Activated T-cell treated with anti-CD3 and anti-CD28 coated beads for 4 hours (primary cell): ENCODE measurements at places on chromosomes 12 and 14.

- no peak for DNase-seq
These were observed 24.1 kb upstream of the NRDE2 start for GRCh38 chr14:90355540-90356518.

- DNase-seq: peak; percentile 51
These were observed 3.6 kb downstream of the TNS2 start for GRCh38 chr12:53053218-53054111.

- DNase-seq: no peak
These were observed 477.8 kb downstream of the ZFP36L1 start for GRCh38 chr14:68315081-68315480.

DNA sequence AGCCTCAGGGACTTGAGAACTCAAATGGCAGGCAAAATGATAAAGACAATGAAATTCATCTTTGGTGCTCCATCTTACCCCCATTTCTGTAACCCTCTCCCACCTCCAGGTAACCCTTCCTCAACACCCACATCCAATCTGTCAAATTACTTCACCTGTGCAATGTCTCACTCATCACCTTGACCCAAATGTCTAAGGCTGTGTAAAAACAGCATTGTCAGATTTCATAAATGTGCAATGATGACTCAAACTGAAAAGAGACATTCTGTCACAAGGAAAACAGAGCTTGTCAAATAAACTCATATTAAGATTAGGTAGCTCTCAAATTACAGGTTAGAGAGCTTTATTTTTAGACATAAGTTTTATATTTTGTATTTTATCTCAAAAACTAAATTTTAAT, 19.9 kb upstream of the COCH start:
- DNase-seq: no peak
